ENCODE measurements at places on chromosomes 6 and 20. TPM values are rescaled to one million over a fixed set of nuclear protein-coding genes. Genes with fewer than 3 reads are reported as not detected.

DNA sequence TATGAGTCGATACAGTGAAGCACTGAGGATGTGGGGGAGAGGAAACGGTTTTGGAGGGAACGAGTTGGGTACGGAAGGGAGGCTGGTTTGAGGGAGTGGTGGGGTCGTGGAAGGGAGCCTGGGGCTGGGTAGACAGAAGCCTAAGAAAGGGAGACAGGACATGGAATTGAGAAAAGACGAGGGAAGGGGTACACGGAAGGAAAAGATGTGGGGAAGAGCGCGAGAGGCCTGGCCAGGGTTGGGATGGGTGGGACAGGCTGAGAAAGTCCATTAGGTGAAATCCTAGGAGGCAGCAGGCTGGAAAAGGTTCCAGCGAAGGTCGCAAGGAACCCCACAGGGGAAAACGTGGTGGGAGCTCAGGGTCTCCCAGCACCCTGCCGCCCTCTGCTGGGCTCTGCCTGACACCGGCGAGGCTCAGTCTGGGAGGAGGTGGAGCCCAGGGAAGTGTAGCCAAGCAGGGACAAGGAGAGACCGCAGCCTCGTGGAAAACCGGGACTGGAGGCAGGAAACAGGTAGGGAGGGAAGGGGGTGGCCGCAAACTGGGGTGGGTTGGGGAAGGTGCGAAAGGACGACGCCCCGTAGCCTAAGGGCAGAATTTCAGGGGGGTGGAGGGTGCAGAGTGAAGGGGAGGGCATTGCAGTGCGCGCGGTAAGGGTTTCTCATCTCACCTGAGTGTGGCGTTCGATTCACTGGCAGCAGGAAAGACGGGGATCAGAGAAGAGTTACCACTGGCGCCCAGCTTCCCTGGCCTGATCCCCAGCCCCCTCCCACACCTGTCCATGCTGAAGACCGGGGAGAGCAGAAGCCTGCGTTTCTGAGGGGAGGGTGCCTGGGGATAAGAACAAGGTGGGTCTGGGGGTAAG is 4.3 kb downstream of the GABBR1 start:
- DNase-seq: peak; percentile 86

DNA sequence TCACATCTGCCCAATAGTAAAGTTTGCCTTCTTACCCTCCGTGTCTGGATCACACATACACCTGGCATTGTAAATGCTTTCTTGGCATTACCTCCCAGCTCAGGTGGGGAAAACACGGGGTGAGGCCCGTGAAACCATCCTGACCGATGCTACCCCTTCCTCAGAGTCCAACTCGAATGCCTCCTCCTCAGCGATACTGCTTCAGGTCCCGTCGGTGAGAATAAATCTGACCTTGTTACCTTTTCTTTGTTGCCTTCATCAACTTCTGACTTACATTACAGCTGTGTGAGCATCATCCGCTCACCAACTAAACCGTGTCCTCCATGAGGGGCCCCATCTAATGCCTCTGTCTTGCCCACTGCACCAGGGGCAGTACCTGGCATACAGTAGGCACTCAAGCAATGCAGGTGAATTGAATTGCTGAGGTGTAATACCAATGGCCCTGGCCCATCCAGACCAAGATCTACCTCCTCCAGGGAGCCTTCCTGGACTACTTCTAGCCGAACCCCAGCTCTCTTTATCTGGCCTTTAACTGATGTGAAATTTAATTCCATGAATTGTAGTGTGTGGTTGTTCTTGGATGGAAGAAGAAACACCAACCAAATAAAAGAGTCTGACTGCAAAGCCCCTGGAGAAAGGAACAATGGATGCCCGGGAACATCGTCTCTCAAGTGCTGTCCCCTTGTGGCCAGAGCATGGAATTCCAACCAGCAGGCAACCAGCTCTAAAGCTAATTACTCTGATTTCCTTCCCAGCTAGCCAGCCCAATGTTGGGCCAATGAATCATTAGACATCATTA is 141.5 kb downstream of the ANKRD60 start:
- DNase-seq: peak; percentile 76

DNA sequence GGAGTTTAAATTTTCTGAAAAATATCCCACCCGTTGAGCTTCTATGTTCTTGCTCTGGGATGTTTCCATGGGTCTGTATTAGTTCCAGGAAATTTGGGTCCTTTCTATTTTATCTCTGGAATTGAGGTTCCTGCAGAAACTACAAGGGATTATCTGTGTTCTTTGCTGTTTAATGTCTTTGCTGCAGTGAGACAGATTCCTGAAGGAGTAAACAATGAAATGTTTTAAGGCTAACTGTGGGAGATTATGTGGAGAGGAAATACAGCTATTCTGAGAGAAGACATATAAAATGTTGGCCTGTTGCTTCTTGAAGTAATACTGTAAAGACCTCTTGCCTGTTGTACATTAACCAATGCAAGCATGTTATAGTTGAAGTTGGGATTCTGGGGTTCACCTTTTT is 43.5 kb downstream of the SAMD5 start:
- DNase-seq: no peak

GRCh38 chr6:44976677-44977641 is 351.2 kb upstream of the RUNX2 start:
- DNase-seq: peak; percentile 17

DNA sequence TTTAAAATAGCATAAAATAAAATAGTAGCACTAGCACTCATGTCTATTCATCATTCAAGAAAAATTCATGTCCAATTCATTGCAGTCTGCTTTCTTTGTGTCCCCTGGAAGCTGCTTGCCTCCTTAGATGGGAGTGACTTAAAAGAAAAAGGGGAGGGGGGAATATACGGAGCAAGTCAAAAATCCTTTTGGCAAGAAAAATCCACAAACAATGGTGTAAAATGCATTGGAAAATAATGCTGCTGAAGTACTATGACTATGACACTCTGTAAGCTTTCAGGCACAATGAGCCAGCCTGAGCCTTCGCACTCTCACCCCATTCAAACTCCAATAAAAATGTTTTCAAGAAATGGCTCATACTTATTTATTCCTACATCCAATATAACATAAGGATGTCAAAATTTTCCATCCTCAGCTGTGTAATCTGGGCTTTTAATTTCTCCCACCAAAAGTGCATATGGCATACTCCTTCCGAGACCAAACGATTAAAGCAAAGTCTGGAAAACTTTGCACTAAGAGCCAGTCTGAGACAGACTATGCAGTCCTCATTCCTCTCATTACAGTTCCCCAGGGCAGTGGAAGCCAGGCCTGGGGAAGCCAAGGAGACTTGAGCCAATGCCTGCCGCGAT is 790 bp downstream of the NEDD9 start:
- DNase-seq: peak; percentile 87

GRCh38 chr6:96974516-96974915 is 50.0 kb downstream of the KLHL32 start:
- DNase-seq: no peak

DNA sequence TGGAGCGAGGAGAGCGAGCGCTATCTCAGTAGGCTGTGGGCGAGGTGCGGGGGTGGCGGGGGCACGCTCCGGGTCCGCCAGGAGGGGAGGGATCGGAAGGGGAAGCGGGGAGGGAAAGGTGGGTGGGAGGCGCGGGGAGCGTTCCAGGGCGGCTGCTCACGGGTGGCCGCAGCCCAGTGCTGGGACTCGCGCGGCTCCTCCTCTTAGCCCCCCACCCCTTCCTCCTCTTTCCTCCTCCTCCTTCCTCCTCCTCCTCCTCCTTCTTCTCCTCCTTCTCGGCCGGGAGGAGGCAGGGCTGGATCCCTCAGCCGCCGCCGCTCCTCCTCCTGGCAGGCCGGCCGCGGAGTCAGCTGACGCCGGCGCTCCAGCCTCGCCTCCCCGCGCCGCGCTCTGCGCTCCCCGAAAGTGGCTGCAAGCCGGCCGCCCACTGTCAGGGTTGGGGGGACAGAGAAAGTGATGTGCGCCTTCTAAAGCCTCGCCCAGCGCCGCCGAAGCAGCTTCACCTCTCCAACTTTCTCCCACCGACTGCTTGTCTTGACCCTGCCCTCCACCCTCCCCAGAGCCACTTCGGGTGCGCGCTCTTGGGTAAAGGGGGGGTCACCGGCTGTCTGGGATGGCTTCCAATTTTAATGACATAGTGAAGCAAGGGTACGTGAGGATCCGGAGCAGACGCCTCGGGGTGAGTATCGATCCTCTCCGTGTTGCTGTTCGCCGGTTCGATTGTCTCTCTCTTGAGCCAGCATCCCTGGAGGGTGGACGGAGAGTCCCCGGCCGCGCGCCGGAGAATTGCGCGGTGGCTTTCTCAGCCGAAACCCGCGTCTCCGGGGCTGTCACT is at the start of gene DOK5:
TSS of gene DOK5 (plus strand) at position 260 of the 835 bp plus-strand sequence. CDS start at position 614, 354 bp downstream.
- DNase-seq: no peak

- peak; percentile 96 for DNase-seq
Measured at GRCh38 chr6:111805511-111806164, 67.6 kb downstream of the FYN start.

DNA sequence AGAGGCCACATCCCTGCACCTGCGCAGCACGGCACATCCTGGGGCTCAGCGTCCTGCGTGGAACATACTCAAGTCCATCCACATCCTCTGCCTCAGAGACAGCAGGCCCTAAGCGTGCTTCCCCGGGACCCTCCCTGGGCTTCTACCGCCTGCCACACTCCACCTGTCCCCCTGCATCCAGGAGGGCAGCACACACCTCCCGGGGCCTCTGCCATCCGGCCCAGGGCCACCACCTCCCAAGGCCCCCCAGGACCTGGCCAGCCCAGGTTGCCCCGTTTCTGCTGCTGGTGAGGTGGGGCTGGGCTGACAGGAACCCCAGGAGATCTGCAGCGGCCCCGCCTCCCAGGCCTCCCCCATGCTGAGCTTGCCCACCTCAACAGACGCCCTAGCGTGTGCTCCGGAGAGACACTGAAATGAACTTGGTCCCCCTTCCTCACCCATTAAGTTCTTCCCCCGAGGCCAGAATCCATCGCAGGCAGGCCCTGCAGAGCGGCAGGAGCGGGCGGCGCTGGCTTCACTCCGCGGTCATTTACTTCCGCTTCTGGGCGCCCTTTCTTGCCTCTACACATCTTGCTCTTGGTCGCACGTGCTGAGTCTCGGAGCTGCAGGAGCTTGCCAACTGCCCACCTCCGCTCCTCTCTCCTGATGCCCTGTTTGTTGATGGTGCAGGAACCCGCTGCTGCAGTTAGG is 235.3 kb downstream of the TAF4 start:
- DNase-seq: no peak

GRCh38 chr20:58665606-58666005 is 14.5 kb downstream of the STX16 start:
- no peak for DNase-seq

DNA sequence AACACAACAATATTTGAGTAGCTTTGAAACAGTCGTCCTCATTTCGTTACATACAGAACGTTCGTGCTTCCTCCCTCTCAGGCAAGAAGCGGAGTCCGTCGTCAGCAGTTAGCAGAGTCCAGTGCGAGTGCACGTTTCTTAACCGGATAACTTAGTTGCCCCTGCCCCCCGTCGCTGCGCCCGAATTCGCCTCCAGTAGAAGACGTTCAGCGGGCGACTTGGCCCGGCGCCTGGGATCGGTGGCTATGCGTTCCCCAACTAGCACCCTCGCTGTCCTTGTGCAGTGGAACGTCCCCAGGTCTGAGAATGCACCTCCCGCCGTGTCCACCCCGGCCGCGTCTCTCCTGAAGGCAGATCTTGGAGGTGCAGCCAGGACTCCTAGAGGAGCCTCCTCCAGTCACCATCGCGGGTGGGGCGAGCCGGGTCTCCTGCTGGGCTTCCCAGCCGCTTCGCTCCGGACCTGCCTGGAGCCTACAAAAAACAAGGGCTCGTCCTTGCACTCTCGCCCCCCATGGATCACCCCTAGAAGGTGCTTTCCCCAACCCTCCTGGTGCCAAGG is 910 bp upstream of the PCSK2 start:
- peak; percentile 3 for DNase-seq

- DNase-seq: peak; percentile 66
Measured at GRCh38 chr20:62900052-62900691, 26.1 kb downstream of the DIDO1 start.

DNA sequence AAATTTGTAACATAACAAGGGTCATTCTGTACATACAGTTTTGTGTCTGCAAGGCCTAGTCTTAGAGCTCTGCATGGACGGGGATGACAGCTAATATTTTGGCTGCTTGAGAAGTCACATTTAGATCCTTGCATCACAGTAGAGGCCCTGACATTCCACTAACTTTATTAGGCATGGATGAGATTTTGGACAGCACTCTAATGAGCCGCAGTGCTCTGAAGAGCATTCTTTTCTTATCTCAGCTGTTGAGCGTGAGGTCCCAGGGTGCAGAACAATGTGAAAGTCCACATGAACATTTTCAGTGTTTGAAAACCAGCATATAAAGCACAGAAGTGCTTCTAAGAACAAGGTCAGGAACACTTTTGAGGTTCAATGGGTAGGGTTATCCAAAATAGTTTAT is 58.9 kb downstream of the IPCEF1 start:
- peak; percentile 48 for DNase-seq

DNA sequence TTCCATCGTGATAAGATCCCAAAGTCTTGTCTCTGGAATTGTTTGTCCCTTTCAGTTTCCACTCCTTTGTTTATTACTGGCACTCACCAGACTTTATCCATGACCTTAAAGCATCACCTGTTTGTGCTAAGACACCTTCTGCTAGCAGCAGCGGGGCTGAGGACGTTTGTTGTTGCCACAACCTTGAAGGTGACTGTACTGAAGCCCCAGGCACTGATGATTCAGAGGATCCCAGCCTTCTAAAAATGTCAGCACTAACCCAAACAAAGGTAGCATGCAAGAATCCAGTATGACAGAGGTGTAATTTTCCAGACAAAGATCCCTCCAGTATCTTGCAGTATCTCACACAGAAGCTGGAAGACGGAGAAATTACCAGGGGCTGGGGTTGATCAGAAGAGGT is 28.9 kb upstream of the SMIM8 start:
- DNase-seq: peak; percentile 50

GRCh38 chr20:45917790-45918141 is 5.8 kb upstream of the PLTP start:
- DNase-seq: no peak

- no peak for DNase-seq
Measured at GRCh38 chr6:139030228-139030963, 1.9 kb downstream of the ABRACL start.

- peak; percentile 83 for DNase-seq
Measured at GRCh38 chr20:3744806-3745685, 12.6 kb downstream of the HSPA12B start.

DNA sequence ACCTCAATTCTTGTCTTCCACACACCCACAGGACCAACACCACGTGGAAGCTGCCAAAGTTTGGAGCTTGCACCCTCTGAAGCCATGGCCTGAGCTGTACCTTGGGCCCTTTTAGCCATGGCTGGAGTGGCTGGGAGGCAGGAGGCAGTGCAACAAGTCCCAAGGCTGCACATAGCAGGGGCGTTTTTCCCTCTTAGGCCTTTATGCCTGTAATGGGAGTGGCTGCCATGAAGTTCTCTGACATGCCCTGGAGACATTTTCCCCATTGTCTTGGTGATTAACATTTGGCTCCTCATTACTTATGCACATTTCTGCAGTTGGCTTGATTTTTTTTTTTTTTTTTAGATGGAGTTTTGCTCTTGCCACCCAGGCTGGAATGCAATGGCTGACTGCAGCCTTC is 44.4 kb upstream of the SLC22A3 start:
- peak; percentile 18 for DNase-seq

GRCh38 chr20:48025051-48025515 is 239.8 kb upstream of the SULF2 start:
- DNase-seq: peak; percentile 98

The TFEB gene
- total RNA-seq: 6.1 TPM

The DEF6 gene
- total RNA-seq: 0.57 TPM

The SEMG1 gene
- not detected for total RNA-seq

Measured in M059J (cell line).